Osteoblast (primary cell): ENCODE measurements at places on chromosomes 7 and 10.
A peak's percentile ranks its signal among the peaks of the same experiment; 100 is the strongest.

- peak; percentile 94 for DNase-seq
Observed at GRCh38 chr7:114922026-114922651, at the start of gene MDFIC. MDFIC (plus strand) TSS chr7:114922094; CDS start chr7:114923034, 940 bp downstream.

DNA sequence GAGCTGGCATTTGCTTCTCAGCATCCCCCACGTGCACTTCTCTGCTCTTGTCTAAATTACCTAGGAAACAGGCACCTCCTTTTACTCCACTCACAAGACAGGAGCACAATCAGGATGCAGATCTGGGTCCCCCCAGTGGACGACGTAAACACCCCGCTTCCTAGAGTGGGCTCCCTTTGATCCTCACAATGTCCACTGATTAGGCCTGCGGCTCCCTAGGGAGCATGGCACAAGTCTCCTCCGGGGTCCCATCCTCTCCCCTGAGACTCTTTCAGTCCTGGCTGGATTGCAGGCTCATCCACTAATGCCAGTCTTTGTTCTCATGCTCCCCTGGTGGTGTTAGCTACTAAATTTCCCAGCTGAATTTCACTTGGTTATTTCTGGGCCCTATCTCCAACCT is 98.3 kb downstream of the GLI3 start:
- DNase-seq: no peak

GRCh38 chr7:6501586-6502564 is 49.4 kb downstream of the GRID2IP start:
- DNase-seq: peak; percentile 82

- DNase-seq: no peak
Observed at GRCh38 chr7:47813620-47814260, 134.5 kb downstream of the PKD1L1 start.

GRCh38 chr10:11234857-11235531 is 217.3 kb downstream of the CELF2 start:
- no peak for DNase-seq

DNA sequence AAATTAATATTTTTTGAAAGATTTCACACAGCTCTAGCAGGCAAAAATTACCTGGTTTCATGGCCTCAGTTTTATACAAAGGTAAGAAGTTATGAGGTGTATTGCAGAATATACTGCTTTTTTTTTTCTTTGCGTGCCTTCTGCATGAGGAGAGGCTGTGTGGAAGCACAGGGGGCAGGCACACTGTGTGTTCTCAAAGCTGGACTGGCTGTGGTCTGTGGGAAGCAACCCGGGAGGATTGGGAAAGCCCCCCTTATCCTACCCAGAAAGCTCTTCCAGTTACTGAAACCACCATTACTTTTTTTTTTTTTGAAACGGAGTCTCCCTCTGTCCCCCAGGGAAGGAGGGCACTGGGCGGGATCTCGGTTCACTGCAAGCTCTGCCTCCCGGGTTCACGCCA is 25.0 kb downstream of the ADARB2 start:
- DNase-seq: no peak

DNA sequence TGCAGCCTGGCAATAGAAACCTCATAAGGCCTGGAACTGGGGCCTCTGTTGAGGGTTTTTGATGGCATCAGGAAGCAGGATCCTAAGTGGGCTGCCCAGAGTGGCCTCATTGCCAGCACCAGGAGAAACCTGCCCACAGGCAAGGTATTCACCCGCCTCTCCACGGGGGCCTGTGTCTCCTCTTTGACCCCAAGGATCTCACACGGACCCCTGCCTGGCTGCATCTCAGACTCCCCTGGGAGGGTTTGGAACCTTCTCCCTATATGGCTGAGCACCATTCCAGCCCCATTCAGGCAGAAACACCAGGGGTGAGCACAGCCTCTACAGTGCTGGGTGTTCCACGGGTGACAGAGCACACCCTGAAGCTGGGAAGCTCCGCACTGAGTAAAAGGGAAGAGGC is 14.6 kb upstream of the C10orf71 start:
- DNase-seq: no peak

GRCh38 chr10:5559642-5560141 is 34.9 kb downstream of the CALML3 start:
- DNase-seq: peak; percentile 96

- DNase-seq: peak; percentile 62
Observed at GRCh38 chr7:130356876-130357611, 12.4 kb downstream of the CPA5 start.

- DNase-seq: no peak
Observed at GRCh38 chr7:74070619-74070921, 13.0 kb upstream of the LIMK1 start.

DNA sequence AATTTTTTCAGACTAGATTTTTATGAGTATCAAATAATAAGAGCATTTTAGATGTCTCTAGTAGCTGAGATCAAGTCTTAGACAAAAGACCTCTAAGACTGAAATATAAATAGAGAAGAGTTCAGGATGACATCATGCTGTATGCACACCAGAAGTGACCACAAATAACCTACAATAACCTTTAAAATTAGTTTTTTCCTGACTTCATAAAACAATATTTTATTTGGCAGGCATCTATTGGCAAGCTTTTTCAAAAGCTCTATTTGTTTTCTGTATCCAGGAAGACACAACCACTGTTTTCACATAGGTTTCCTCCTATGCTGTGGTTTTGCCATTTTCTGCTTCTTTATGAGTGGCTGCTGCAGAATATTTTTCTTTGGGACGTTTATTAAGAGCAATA is 359.1 kb downstream of the CRPPA start:
- DNase-seq: peak; percentile 75

GRCh38 chr7:27245798-27246691 is 3.4 kb downstream of the EVX1 start:
- DNase-seq: no peak

DNA sequence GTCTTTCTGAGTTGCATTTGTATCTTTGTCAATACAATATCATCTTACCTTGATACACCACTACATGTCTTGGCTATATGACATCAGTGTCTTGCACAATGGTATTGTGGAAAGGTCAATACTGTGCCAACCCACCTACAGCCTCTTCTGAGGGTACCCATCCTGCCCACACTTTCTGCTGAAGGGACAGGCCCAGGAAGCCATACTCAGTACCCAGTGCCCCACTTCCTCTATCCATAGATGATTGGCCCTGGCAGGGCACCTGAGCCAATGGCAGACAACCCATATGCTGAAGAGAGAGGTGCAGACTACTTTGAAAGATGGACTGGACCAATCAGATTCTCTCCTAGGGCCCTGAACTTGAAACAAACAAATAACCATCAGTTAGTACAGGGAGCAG is 152.0 kb upstream of the ADO start:
- no peak for DNase-seq

GRCh38 chr7:132116369-132116768 is 459.9 kb downstream of the PLXNA4 start:
- DNase-seq: no peak

DNA sequence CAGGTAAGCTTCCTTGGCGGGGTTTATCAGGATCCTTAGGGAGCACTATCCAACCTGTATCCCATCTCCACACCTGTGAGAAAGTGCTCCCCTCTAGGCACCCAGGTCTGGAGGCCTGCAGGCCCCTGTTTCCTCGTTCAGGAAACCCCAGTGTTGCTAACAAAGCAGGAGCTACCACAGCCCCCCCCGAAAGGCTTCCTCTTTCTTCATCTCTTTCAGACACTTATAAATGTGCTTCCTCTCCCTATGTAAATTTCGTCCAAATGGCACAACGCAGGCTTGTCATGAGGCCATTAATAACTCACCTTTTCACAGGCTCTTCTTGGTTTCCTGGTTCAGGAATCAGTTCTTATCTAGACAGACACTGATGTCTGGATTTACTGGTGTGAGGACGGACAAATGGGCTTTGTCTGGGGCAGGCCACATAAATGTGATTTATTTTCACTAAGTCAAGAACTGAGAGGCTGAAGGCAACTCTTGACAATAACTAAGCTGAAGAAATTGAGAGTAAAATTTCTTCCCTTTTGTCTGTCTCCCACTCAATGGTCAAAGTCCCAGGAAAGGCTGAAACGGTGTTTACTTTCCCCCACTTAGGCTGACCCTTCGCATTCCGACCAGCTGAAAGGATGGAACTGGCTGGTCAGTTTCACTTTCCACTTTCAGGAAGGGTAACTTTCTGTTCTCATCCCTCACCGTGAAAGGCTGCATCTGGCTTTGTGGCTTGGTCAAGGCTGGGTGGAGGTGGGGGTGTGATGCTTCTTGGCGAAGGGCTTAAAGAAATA is 46.8 kb downstream of the PIK3AP1 start:
- DNase-seq: peak; percentile 54

- DNase-seq: no peak
Observed at GRCh38 chr10:124904796-124905195, 37.1 kb upstream of the ZRANB1 start.

DNA sequence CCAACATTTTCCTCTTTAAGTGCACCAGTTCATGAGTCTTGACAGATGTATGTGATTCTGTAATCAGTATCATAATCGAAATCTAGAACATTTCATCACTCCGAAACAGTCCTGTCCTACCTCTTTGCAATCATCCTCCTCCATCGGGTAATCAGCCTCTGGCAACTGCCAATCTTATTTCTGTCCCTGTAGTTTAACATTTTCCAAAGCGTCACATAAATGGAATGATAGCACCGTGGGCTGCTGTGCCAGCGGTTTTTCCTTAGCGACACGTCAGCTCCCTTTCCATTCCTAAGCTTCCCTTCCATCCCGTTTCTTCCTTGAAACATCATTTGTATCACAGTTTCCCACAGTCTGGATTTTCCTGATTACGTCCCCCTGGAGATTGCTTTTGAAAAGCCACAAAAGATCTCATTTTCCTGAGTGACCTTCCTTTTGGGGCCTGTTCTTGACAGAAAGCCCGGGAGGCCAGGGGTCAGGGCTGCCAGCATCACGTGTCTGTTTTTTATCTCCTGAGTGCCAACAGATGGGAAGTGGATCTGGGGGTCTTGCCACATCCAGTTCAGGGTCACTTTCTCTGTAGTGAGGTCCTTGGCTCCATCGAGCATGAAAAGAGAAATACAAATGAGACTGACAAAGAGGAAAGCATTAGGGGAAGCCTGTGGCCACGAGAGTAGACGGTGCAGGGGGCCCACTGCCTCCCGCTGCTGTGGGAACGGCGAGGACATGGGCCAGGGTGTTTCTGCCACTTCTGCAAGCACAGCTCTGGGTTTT is 31.6 kb downstream of the TMEM120A start:
- DNase-seq: peak; percentile 96

DNA sequence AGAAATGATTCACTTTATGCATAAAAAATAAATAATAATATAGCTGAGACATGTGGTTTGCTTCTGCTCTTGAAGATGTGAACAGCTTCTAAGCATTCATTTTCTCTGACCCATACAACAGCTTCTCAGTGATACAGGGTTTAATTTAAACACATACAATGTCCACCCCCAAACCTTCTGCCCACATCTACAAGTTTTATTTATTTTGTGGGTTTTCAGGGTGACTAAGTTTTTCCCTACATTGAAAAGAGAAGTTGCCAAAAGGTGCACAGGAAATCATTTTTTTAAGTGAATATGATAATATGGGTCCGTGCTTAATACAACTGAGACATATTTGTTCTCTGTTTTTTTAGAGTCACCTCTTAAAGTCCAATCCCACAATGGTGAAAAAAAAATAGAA is 17.2 kb downstream of the INHBA start:
- DNase-seq: no peak

DNA sequence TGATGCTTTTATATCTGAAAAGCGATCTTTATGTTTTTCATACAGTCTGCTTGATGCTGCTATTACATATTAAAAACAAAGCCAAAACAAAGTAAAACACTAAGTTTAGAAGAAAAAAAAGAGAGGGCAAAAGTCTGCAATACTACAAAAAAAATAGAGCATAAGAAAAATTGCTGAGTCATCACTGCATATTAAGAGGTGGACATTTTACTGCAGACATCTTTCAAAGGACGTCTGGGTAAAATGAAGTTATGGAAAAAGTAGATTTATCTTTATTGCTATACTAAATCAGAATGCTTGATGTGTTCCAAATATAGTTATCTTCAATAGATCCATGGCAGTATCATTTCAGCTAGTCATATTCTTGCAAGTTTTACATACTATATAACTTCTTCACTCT is 172.0 kb downstream of the MAGI2 start:
- no peak for DNase-seq

DNA sequence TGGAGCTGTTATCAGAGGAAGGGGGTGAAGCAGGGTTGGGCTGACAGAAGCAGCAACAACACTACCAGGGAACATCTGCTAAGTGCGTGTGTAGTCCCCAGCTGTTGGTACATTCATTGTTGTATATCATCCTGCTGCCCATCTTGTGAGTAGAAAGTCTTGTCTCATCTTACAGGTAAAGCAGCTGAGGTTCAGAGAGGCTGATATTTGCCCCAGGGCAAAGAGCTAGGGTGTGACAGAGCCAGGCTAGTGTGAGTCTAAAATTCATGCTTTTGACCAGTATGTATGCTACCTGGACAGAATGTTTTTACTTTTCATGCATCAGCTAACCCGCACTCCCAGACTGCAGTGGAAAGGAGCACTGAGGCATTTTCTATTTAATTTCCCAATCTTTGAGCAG is 221.6 kb downstream of the STK31 start:
- no peak for DNase-seq

DNA sequence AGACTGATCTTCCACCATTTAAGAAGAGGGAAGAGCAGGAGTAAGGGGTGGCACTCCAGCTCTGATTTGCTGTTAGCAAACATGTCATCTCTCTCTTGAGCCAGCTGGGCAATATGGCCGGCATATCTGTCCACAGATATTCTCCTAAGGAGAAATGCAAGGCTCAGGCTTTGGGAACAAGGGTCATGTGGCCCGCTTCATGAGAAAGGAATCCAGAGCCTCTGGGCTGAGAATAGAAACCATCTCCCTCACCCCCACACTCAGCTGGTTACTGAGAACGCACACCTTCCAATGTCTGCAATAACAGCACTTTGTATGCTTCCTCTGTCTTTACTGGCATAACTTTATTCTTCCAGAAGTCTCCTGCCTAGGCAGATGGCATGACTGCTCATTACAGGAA is 171.2 kb downstream of the ELMO1 start:
- no peak for DNase-seq

DNA sequence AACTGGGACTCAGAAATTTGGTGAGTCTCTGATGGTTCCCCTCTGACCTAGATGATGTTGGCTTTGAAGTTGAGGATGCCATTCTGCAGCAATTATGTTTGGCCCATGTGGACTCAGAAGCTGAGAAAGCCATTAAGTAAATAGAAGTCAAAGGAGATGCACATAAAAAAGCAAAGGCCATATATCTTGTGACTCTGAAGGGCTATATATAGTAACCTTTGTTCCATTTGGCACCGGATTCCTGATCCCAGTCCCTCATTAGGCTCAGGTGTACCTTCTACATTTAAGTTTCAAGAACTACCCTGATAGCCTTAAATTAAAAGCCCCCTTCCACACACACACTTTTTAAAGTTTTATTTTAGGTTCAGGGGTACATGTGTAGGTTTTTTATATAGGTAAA is 50.0 kb upstream of the PDK4 start:
- DNase-seq: no peak
